Left lung (tissue), 14 donors: ENCODE measurements at places on chromosomes 3 and 15. TPM values are rescaled to one million over a fixed set of nuclear protein-coding genes. Genes with fewer than 3 reads are reported as not detected.

The MAGEL2 gene
- total RNA-seq: 0.60 TPM

The CHRNB4 gene
- total RNA-seq: not detected

The RHOV gene
- total RNA-seq: 1.5 TPM

The KNL1 gene
- 2.7 TPM for total RNA-seq

The MCF2L2 gene
- 0.41 TPM for total RNA-seq

The ITIH3 gene
- total RNA-seq: 1.5 TPM

The LYZL4 gene
- total RNA-seq: not detected

The LRRC31 gene
- total RNA-seq: 0.47 TPM
